A549 (cell line): ENCODE measurements at places on chromosomes 2 and 18. TPM values are rescaled to one million over a fixed set of nuclear protein-coding genes. Genes with fewer than 3 reads are reported as not detected.

C1GALT1C1L gene
- 1.4 to 2.1 TPM (median 2.1 TPM) in 3 replicates for polyA plus RNA-seq

DNA sequence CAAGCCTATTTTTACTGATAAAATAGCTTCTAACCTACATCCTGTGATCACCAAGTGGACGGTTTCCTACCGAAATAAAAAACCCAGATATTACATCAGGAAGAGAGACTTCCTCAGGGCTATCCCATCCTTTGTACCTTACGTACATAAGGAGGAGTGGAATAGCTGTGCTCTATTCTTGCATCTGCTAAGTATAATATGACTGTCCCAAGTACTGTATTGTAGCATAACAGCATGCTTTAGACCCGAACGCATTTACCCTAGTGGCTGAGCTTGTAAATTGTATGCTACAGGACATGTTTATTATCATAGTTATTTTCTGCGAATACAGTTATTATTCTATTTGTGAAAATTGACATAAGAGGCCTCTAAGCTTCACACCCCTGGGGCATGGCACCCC lies 302.4 kb downstream of the CLIP4 start:
- DNase-seq = no peak

DNA sequence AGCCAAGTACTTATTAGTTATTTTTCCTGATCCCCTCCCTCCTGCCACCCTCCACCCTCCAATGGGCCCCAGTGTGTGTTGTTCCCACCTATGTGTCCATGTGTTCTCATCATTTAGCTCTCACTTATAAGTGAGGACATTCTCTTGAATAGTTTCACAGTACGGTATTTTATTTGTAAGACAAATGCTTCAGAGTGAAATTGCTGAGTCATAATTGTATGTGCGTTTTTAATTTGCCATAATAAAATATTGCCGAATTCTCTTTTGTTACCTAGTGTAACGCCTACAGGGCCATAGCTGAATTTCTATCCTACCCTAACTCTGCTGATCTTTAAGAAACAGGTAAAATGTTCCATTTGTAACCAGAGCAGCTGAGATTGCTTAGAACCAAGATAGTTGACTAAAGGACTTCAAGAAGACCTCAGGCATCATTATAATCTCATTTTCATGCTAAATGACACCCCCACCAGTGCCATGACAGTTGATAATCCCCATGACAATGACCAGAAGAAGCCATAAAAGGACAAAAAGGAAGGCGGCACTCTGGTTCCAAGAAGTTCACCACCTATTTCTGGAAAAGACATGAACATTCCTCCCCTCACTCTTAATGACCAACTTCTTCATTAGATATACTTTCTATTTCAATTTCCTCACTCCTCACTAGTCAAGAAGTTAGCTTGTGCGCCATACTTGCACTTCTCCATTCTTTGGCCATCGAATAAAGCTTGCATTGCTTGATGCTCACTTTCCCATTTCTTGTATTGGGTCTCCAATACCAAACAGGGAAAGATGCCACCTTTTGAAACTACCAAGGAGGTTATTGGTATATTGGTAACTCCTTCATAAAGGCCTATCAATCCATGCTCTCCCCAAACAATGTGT lies 18.4 kb downstream of the SCN9A start:
- DNase-seq = no peak

ARHGEF33 gene
- 0.08 to 0.22 TPM (median 0.14 TPM) in 3 replicates for polyA plus RNA-seq

DYNAP gene
- polyA plus RNA-seq = not detected in 3 replicates

EFHD1 gene
- 1.3 to 1.5 TPM (median 1.4 TPM) in 3 replicates for polyA plus RNA-seq

DNA sequence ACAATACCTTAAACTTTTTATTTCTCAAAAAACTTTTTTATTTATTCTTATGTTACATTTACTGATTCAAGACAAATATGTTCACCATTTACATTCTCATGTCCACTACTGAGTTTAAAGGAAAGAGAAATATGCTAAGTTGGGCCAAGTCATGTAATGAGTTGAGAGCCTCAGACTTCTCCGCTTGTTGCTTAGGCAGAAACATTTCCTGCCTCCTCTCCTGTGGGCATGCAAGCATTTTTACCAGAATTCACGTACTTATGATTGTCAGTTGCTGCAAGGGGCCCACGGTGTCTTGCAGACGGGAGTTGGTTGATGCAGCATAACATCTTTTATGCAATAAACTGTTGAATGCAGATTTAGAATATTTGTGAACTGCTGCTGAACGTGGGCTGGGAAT lies 51.8 kb downstream of the MYO1B start:
- no peak for DNase-seq

CYP1B1 gene
- polyA plus RNA-seq = 4.4 to 5.5 TPM (median 5.3 TPM) in 3 replicates

- DNase-seq = no peak
Observed at GRCh38 chr2:211113334-211114175, 557.2 kb downstream of the CPS1 start.

DNA sequence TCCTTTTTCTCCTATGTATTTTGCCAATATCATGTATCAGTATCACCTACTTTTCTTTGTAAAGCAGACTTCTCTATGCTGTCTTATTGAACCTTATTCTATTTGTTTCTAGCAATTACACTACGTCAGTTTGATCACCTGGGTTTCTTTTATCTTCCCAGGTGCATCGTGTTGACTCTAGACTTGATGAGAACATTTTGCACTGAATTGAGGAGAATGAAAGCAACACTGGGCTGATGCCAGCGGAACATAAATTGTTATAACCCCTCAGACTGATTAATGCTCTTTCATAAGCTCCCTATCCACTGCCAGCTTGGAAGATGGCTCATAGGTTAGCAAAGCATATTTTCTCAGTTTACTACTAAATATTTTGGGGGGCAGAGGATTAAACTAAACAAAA lies 140.6 kb downstream of the EPHA4 start:
- no peak for DNase-seq

GRCh38 chr2:56522605-56523089 lies 338.9 kb downstream of the CCDC85A start:
- DNase-seq = peak; percentile 49

INO80D gene
- 1.3 to 1.8 TPM (median 1.4 TPM) in 3 replicates for polyA plus RNA-seq

ABCG5 gene
- polyA plus RNA-seq = not detected in 3 replicates

GRCh38 chr2:86372641-86373502 lies 35.4 kb upstream of the REEP1 start:
- peak; percentile 43 for DNase-seq

- no peak for DNase-seq
Observed at GRCh38 chr2:64880193-64880951, 108.8 kb upstream of the SLC1A4 start.

ASB18 gene
- not detected in 3 replicates for polyA plus RNA-seq

GRCh38 chr18:74532511-74533025 lies 1.7 kb upstream of the CNDP1 start:
- DNase-seq = no peak

RHBDD1 gene
- polyA plus RNA-seq = 8.3 to 8.6 TPM (median 8.6 TPM) in 3 replicates

CCDC74A gene
- polyA plus RNA-seq = 9.9 to 11.8 TPM (median 11.1 TPM) in 3 replicates

- no peak for DNase-seq
Observed at GRCh38 chr2:233430081-233430480, 75.8 kb downstream of the DGKD start.

UGGT1 gene
- 22.4 to 26.5 TPM (median 24.2 TPM) in 3 replicates for polyA plus RNA-seq

DNA sequence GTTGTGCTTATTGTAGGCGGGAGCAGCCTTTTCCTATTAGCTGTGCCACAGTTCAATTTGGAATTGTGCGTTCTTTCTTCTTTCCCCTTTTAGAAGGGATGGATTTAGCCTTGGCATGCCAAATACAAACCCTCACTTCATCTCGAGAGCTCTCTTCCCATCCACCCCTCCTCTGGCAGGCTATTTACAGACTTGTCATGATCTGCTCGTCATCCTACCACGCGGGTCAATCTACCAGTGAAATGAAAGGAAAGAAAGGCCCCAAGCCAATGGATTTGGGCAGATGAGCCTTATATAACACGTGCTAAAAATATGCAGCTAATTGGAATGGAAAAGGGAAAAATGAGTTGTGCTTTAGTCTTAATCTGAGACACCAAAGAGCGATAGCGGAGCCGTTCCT lies 277.5 kb downstream of the PRKCE start:
- no peak for DNase-seq

DNA sequence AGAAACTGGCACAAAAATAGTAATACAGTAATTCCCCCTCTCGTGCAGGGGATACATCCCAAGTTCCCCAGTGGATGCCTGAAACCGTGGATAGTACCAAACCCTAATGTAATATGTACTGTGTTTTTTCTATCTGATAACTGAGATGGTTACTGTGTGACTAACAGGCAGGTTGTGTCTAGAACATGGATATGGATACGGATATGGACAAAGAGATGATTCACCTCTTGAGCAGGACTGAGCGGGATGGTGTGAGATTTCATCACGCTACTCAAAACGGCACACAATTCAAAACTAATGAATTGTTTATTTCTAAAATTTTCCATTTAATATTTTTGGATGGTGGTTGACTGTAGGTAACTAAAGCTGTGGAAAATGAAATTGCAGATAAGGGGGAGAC lies 3.4 kb downstream of the MBD1 start:
- DNase-seq = no peak

C2orf66 gene
- polyA plus RNA-seq = 0.05 to 0.08 TPM in 2 of 3 replicates, not detected in the other

DNA sequence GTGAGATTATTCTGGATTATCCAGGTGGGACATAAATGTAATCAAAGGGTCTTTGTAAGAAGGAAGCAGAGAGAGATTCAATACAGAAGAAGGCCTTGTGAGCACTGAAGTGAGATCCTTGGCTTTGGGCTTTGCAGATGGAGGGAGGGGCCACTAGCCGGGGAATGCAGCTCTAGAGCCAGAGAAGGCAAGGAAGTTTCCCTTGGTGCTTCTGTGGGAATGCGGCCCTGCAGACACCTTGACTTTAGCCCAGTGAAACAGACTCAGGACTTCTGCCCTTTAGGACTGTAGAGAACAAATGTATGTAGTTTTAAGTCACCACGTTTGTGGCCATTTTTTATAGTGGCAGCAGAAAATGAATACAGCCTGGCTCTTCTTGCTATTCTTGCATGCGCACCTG lies 8.1 kb downstream of the NEU2 start:
- no peak for DNase-seq

- DNase-seq = no peak
Observed at GRCh38 chr2:174797781-174798276, 33.6 kb upstream of the CHRNA1 start.

- DNase-seq = no peak
Observed at GRCh38 chr2:58788402-58788801, 547.3 kb upstream of the FANCL start.

C2orf80 gene
- polyA plus RNA-seq = not detected in 3 replicates

- DNase-seq = peak; percentile 21
Observed at GRCh38 chr2:225041851-225042799, at the start of gene DOCK10. TSS of gene DOCK10 (minus strand) at chr2:225042468. CDS start at chr2:225042374, 94 bp downstream.

DNA sequence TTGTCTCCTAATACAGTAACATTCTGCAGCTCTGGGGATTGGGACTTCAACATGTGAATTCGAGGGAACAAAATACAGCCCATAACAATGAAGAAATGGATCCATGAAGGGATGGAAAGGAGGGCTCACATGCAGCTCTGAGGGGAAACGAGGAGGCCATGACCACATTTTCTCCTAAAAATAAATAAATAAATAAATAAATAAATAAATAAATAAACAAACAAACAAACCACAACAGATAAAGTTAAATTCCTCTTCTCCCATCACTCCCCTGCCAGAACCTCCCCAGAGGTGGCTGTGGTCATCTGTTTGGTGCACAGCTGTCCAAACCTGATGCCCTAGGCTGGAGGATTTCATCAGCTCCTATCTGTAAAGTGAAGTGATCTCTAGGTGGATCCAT lies 42.7 kb downstream of the MAL start:
- no peak for DNase-seq
